Activated T-helper 1 cell treated with anti-CD3 and anti-CD28 coated beads, Interleukin-12 subunit alpha, Interleukin-12 subunit beta, Interleukin-2, Interleukin-4 antibody, amounts not matched to agents 30 ng/mL and 10 ng/mL and 1 ng/mL, durations not matched to agents 14 hours and 24 hours and 36 hours (primary cell): ENCODE measurements at places on chromosomes 5 and 9.

DNA sequence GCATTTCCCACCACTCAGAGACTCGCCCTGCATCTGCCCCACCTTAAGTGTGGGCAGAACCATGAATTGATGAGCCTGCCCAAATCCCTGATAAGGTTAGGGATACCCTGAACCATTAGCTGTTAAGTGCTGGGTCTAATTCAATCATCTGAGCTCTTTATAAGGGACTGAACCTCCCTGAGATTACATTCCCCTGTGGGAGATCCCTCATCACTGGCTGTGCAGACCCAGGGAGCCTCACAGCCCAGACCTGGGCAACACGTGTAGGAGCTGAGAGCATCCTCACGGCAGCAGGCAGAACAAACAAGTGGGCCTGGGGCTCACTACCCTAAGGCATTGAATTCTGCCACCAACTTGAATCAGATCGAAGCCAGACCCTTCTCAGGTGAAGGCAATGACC is 585 bp upstream of the TAF11L2 start:
- H3K36me3 ChIP-seq, result no peaks in the 10 kb centered on the region
- H3K4me1 ChIP-seq, result no peaks in the 10 kb centered on the region
- no peaks in the 10 kb centered on the region for H3K27me3 ChIP-seq
- H3K4me3 ChIP-seq, result no peak overlapping the region
- DNase-seq, result no peak

DNA sequence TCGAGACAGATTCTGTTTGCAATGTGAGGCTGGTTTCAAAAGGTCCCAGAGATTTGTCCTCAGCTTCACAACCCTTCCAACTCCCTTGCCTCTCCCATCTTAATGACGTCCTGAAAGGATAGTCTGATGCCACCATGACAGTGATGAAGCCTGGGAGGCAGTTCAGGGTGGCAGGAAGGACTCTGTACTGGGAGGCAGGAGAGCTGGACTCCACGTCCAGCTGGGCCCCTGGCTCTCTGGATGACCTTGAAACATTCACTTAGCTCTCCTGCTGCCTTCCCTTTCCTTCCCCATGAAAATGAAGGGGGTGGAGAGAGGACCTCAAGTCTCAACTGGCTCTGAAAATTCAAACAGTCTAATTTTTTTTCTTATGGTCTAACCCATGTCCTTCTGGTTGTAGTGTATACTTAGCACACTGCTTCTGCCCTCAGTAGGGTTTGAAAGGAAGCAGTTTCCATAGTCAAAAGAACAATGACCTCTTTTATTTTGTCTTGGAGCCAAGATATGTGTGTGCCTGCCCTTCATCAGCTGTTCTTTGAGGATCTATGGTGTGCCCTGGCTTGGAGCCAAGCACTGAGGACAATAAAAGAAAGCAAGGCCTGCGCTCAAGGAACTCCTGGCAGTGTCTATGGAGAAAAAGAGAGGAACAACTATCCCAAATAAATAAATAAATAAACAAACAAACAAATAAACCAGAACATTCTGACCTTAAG is 188.3 kb downstream of the GRIA1 start:
- H3K27ac ChIP-seq, result no peak overlapping the region
- H3K4me3 ChIP-seq, result no peak overlapping the region
- no peaks in the 10 kb centered on the region for H3K4me1 ChIP-seq
- no peak for DNase-seq
- H3K27me3 ChIP-seq, result no peaks in the 10 kb centered on the region

GRCh38 chr9:14994738-14995137 is 84.5 kb upstream of the FREM1 start:
- H3K27ac ChIP-seq, result no peak overlapping the region
- H3K27me3 ChIP-seq, result no peaks in the 10 kb centered on the region
- peaks cover 37% of the 10 kb centered on the region for H3K4me1 ChIP-seq
- no peaks in the 10 kb centered on the region for H3K36me3 ChIP-seq

GRCh38 chr5:35136386-35136785 is 88.6 kb upstream of the AGXT2 start:
- no peaks in the 10 kb centered on the region for H3K36me3 ChIP-seq
- H3K27ac ChIP-seq, result no peak overlapping the region
- no peaks in the 10 kb centered on the region for H3K4me1 ChIP-seq
- H3K27me3 ChIP-seq, result peaks cover 17% of the 10 kb centered on the region
- H3K4me3 ChIP-seq, result no peak overlapping the region
